ENCODE measurements at places on chromosomes 6 and 20.

- DNase-seq: no peak
Observed at GRCh38 chr6:135105299-135105698, 50.7 kb upstream of the HBS1L start.

GRCh38 chr20:38338849-38339520 is 7.3 kb upstream of the LBP start:
- no peak for DNase-seq

DNA sequence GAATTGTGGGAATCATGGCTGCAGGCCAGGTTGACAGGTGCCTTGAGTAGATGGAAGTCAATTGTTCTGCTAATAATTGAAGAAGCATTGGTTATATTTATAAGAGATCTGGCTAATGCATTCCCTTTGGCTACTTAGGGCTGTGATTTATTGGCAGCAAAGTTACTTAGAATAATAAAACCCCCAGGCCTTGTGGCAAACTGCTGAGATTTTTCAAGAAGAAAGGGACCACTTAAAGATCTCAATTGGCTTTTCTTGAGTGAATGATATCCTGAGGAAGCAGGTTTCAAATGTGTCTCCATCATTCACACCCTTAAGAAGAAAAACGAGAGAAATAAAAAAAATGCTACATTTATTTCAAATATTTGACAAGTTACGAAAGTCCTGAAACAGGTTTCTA is 27.4 kb downstream of the DDO start:
- no peak for DNase-seq

- DNase-seq: no peak
Observed at GRCh38 chr6:93389192-93389591, 30.2 kb downstream of the EPHA7 start.

DNA sequence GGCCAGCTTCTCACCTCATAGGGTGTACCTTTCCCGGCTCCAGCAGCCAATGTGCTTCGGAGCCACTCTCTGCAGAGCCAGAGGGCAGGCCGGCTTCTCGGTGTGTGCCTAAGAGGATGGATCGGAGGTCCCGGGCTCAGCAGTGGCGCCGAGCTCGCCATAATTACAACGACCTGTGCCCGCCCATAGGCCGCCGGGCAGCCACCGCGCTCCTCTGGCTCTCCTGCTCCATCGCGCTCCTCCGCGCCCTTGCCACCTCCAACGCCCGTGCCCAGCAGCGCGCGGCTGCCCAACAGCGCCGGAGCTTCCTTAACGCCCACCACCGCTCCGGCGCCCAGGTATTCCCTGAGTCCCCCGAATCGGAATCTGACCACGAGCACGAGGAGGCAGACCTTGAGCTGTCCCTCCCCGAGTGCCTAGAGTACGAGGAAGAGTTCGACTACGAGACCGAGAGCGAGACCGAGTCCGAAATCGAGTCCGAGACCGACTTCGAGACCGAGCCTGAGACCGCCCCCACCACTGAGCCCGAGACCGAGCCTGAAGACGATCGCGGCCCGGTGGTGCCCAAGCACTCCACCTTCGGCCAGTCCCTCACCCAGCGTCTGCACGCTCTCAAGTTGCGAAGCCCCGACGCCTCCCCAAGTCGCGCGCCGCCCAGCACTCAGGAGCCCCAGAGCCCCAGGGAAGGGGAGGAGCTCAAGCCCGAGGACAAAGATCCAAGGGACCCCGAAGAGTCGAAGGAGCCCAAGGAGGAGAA is 10.5 kb downstream of the GNAS-AS1 start:
- no peak for DNase-seq

DNA sequence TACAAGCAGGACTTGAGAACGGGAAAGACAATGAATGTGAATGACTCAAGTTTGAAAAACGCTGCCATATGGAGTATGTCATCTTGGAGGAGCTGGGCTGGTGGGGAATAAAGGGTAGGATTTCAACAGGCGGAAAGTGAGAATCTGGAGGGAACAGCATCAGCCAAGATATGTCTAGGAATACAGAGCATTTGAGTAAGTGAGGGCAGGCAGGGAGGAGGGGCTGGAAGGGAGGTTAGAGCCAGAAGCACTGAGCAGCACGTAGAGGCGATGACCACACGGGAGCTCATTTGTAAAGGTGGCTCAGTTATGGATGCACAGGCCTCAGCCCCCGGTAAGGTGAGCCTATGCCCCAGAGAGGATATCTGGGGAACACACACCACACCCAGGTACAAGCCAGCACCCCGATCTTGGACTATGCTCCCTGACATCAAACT is 115.1 kb downstream of the ZMYND8 start:
- no peak for DNase-seq

DNA sequence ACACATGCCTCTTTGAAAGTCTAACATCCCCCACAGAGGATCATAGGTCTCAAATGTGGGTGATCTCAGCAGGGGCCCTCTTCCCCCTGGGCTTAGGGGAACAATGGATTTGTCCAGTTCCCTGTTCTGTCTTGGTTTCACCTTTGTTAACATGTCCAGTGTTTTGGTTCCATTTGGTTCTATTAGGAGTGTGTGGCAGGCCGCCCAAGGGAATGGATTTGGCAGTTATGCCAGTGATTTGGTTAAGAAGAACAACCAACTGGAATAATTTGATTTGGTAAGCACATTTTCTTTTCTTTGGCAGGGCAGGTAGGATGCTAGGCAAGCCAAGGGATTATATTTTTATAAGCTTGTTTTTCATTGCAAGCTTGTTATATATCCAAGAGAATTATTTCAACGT is 28.5 kb upstream of the ENPP1 start:
- no peak for DNase-seq

DNA sequence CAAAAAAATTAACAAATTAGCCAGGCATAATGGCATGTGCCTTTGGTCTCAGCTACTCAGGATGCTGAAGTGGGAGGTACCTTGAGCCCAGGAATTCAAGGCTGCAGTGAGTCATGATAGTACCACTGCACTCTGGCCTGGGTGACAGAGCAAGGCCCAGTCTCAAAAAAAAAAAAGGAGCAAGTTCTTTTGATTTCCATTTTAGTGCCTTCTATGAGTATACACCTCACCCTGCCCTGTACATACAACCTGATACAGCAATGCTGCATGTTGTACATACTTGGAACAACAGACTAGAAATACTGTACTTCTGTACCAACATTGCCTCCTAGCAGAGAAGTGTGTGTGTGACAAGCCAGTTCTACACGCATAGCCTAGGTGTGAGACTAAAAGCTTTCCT is 97.3 kb upstream of the CARMIL1 start:
- no peak for DNase-seq

DNA sequence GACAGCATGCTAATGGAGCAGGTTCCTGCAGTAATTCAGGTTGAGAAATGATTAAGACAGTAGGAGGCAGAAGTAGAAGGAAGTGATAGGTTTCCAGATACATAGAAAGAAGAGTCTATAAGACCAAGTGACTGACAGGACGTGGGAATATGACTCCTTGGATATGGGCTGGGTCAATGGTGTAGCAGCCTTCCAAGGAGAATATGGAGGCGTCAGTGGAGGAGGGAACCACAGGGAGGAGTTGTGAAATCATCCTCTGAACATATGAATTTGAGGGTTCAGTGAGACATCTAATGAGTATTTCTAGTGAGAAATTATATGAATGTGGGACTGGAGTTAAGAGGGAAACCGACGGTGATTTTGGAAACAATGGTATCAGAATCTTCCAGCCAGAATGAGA is 43.3 kb downstream of the NUDT3 start:
- DNase-seq: no peak

GRCh38 chr6:28927846-28928245 is 4.1 kb upstream of the TRIM27 start:
- no peak for DNase-seq

- DNase-seq: no peak
Observed at GRCh38 chr6:136150961-136151360, 99.2 kb downstream of the MTFR2 start.

GRCh38 chr6:130557481-130558112 is 191.8 kb downstream of the TMEM200A start:
- no peak for DNase-seq

DNA sequence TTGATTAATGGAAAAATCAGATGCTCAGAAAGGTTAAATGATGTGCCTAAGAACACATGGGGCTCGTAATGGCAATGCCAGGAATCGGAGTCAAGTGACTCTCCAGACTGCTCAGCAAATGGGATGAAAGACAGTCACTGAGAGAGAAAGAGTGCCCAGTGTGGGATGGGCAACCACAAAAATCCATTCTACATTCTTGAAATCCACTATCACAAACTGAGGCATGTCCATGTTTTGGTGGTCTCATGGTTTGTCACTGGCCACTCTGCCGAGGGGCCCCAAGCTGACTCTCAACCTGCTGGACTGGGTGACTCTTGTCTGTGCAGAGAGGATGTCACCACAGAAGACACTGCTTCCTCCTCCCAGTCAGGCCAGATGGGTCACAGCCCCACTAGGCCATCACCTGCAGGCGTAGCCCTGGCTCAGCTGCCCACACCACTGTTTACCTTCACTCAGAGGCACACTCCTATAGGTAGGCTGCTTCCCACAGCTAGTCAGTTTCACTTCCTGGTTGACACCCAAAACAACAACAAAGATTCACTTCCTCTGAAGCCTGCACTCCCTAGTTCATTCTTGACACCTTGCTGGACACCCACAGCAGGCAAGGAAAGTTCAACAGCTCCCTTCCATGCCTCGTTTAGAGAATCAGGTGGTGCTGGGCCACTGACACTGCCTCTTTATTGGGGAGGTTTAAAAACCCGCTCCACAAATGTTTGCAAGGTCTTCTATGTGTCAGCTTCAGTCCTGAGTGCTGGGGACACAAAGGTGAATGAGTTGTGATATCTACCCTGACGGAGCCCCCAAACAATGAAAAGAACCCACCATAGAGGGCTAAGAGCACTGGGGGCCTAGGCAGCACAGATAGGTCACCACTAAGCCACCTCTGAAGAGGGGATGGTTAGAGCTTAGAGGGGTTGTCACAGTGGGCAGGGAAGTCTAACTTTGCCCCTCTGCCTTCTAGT is 21.7 kb downstream of the MAP1LC3A start:
- no peak for DNase-seq

- DNase-seq: no peak
Observed at GRCh38 chr6:132978685-132979084, 164.3 kb downstream of the RPS12 start.

- DNase-seq: no peak
Observed at GRCh38 chr6:157996918-157997702, 15.4 kb downstream of the SYNJ2 start.

DNA sequence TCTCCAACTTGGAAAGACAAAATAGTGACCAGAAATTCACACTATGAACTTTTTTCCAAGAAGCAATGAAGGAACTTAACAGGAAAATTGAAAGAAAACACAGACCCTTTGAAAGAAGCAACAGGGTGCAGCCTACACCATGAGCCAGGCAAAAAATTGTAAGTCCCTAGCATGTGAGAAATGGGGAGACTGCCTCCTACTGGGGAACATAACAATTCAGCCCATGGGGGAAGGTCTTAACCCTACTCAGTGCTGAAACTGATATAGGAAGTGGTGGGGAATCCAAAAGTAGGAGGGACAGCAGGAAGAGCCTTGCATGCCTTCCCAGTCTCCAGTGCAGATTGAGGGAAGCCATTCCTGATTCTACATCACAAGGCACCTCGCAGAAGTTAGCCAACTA is 235.1 kb upstream of the UFL1 start:
- no peak for DNase-seq

DNA sequence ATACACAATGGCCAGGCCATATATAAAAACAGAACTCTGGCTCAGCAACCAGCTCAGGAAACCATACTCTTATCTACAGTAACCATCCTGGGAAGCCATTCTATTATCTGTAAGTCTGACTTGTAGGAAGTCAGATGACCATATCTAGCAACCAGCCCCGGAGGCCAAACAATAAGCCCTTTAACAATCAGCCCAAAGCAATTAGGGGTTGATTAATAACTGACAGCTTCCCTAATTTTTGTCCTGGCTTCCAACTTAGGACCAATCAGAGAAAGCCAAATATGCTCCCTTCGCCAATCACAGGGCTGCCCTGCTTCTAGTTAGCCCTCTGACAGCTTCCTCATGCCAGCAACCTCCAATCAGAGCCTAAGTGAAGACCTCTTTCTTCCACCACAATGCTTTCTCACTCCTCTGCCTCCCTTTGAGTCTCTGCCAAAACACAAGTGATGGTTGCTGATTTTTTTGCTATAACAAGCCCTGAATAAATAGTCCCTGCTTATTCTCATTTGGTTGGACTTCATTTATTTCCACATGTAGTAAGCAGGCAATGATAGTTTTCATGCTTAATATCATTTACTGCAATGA is 37.8 kb upstream of the STXBP5 start:
- no peak for DNase-seq

DNA sequence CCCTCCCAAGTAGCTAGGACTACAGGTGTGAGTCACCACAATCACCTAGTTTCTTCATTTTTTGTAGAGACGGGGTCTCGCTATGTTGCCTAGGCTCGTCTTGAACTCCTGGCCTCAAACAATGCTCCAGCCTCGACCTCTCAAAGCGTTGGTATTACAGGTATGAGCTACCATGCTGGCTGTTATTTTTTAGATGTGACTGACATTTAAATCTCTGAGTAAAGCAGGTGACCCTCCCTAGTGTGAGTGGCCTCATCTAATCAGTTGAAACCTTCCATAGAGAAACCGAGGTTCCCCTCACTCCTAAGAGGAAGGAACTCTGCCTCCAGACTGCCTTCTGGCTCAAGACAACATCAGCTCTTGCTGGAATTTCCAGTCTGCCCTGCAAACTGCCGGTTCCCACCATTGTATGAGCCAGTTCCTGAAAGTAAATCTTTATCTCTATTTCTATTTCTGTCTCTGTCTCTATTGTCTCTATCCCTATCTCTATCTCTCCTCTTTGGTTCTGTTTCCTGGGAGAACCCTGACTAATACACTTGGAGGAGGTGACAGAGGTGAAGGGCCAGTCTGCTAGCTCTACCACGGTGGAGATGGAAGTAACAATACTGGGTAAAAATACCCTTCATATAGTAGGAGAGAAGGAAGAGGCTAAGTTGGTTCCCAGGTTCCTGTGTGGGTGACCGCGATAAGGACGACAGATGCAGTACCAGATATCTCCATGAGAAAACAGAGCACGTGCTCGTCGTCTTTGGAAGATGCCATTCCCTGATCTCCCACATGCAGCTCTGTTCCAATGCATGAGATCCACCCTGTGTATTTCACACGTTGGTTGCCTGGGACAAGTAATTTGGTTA is 81.0 kb downstream of the MYB start:
- no peak for DNase-seq

DNA sequence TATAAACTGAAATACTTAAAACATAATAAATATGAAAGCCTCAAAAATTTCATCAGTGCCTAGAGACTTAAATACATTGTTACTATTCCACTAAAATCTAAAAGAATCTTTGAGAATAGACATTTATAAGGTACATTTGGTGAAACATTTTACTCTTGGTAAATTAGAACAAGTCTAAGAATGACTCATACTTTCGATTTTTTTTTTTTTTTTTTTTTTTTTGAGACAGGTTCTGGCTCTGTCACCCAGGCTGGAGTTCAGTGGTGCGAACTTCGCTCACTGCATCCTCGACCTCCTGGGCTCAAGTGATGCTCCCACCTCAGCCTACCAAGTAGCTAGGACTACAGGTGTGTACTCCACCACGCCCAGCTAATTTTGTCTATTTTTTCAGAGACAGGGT is 6.4 kb downstream of the FUCA2 start:
- no peak for DNase-seq

GRCh38 chr6:148509119-148509799 is 166.6 kb downstream of the SASH1 start:
- no peak for DNase-seq

Measured in prostate gland (tissue), 2 donors.